ENCODE measurements at places on chromosomes 11 and 22.

GRCh38 chr11:87368151-87368550, 330.4 kb downstream of the TMEM135 start:
- H3K27ac ChIP-seq = no peak overlapping the region
- H3K4me1 ChIP-seq = no peaks in the 10 kb centered on the region
- H3K4me3 ChIP-seq = no peak overlapping the region
- H3K36me3 ChIP-seq = no peaks in the 10 kb centered on the region

DNA sequence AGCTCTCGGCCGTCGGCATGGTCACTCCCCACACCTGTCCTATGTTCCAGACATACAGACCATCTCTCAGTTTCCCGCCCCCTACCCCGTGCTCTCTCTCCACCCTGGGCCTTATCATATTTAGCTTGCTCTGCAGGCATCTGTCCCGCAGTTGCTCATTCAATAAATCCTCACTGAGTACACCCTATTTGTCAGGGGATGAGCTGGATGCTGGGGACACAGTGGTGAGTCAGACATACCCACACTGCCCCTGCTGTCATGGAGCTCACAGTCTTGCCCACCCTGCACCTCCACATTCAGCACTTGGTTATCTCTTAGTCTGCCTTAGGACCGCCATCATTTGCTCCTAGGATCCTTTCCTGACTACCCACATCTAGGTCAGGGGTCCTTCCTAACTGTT, 313.8 kb downstream of the LARGE1 start:
- no peak overlapping the region for H3K27ac ChIP-seq
- DNase-seq = no peak
- no peak overlapping the region for H3K4me3 ChIP-seq
- peaks cover 37% of the 10 kb centered on the region for H3K36me3 ChIP-seq
- H3K4me1 ChIP-seq = peaks cover 15% of the 10 kb centered on the region

DNA sequence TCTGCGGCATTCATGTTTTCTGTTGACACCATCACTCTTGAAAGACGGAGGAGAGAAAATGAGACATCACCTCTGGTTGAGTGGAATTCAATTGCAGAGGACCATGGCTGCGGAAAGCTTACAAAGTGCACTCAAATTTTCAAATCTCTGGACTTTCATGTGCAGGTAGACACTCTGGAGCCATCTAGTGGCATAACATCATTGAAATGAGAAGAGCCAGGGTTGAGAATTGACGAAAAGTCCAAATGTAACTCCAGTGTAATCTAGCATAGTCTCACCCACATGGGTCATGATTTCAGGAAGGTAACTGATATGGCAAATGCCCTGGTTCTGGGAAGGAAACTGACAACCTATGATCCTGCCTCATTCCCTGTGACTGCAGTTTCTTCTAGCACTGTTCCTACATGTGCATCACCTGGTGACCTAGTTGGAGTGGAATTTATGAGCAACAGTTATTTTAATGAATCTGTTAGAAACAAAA, 687.8 kb downstream of the KCNA4 start:
- H3K4me3 ChIP-seq = no peak overlapping the region
- peaks cover 26% of the 10 kb centered on the region for H3K4me1 ChIP-seq
- no peak for DNase-seq

GRCh38 chr22:35899736-35900135, 128.9 kb downstream of the RBFOX2 start:
- no peak for DNase-seq
- H3K27ac ChIP-seq = no peak overlapping the region
- H3K4me1 ChIP-seq = peaks cover 32% of the 10 kb centered on the region
- peaks cover 5% of the 10 kb centered on the region for H3K36me3 ChIP-seq

- no peak overlapping the region for H3K4me3 ChIP-seq
- no peak for DNase-seq
- no peak overlapping the region for H3K27ac ChIP-seq
- peaks cover 3% of the 10 kb centered on the region for H3K4me1 ChIP-seq
These were observed 3.5 kb downstream of the CLDN5 start for GRCh38 chr22:19520566-19521305.

Data from progenitor cell of endocrine pancreas (in vitro differentiated cells).